ENCODE measurements at places on chromosomes 3 and 15.
A peak's percentile ranks its signal among the peaks of the same experiment; 100 is the strongest.

DNA sequence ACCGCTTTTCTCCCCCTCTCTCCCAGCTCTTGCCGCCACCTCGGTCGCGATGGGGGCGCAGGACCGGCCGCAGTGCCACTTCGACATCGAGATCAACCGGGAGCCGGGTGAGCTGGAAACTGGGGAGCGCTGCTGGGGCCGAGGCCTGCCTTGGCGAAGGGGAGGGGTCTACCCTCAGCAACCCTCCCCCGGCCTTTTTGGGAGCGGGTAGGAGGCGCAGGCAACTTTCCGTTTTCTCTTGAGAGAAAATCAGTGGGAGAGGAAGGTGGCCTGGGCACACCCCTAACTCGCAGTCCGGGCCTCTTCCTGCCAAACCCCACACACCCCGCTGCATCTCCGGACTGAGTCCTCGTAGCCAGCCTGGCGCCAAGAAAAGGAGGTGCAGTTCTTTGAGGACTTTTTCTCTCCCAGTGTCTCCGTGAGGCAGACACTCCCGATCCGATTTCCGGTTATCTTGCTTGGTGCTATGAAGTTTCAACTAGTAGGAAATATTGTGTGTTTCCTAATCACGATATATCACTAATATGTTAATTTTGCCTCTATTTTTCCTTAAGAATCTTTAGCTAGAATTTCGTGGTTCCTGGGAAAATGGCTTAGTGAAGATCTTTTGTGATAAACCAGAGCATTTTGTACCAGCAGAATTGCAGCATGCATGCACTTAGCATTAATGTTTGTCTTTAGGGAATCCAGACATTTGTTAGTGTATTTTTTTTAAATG is 631 bp downstream of the NKTR start:
- DNase-seq, result no peak
- H3K27me3 ChIP-seq, result no peaks in the 10 kb centered on the region
- peaks cover 6% of the 10 kb centered on the region for H3K4me1 ChIP-seq
- H3K36me3 ChIP-seq, result peaks cover 11% of the 10 kb centered on the region

DNA sequence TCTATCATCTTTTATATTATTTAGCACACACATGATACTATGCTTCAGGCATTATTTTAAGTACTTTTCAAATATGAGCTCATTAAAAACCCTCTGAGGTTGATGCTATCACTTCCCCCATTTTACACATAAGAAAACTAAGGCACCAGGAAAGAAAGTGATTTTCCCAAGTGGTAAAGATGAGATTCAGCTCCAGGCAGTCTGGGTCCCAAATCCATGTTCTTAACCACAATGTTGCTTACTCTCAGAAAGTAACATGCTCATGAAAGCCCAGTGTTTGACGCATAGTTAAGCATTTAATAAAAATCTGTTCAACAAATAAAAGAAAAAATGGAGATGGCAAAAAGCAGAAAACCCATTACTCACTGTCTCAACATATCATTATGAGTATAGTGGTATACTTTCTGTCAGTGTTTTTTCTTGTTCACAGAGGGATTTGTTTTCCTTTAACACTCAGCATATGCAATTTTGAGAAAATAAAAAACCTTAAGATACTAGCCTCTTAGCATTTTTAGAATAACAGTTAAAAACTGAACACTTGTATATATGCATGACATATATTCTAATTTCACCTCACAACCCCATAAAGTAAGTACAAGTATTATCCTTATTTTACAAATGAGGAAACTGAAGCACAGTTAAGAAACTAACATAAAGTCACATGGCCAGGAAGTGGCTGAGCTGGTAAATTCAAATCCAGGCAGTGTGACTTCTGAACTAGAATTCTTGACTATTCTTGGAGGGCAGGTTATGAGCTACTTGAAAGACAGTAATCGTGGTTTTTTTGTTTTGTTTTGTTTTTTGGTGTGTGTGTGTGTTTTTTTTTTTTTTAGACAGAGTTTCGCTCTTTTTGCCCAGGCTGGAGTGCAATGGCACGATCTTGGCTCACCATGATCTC is 10.4 kb downstream of the PEAK1 start:
- no peak overlapping the region for H3K27ac ChIP-seq
- H3K27me3 ChIP-seq, result no peaks in the 10 kb centered on the region
- no peak overlapping the region for H3K4me3 ChIP-seq
- no peak for DNase-seq
- peaks cover 6% of the 10 kb centered on the region for H3K4me1 ChIP-seq

- no peaks in the 10 kb centered on the region for H3K27me3 ChIP-seq
- H3K4me1 ChIP-seq, result no peaks in the 10 kb centered on the region
- no peak overlapping the region for H3K4me3 ChIP-seq
- no peaks in the 10 kb centered on the region for H3K36me3 ChIP-seq
- H3K27ac ChIP-seq, result no peak overlapping the region
- no peak for DNase-seq
Observed at GRCh38 chr3:145698250-145698649, 462.7 kb downstream of the PLOD2 start.

DNA sequence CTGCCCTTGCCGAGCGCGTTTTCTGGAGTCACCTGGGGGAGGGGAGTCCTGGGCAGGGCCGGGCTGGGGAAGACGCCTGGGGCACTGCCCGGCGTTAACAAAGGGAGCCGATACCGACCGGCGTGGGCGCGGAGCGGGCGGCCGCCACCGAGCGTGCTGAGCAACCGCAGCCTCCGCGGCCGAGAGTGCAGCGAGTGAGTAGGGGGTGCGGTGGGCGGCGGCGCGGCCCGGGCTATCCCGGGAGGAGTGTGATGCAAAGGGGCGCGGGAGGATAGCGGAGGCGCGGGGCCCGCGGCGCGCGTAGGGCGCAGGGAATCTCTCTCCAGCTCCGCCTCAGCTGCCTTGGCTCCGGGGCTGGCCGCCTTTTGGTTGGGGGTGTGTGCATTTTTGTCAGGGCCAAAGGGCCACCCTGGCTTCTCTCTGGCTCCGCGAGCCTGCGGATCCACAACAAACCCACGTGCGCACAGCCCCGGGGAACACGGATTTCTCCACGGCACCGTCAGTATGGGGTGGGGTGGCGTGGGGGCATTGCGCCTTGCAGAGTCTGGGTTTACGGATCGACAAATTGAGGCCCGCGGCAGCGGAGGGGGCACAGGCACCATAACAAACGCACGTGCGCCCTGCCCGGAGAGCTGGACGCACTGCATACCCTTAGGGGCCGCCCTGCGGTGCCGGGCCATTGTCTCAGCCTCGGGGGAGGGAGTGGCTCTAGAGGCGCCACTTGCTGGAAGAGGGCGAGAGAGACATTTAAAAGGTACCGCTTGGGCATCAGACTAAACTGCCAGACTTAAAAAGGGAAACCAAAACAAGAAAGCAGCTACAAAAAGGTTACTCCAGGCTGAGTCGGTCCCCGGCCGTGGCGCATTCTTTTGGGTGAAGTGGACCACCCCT is 560 bp downstream of the ST6GAL1 start:
- H3K27ac ChIP-seq, result no peak overlapping the region
- no peaks in the 10 kb centered on the region for H3K27me3 ChIP-seq
- H3K4me3 ChIP-seq, result peak overlapping the region; percentile 82

DNA sequence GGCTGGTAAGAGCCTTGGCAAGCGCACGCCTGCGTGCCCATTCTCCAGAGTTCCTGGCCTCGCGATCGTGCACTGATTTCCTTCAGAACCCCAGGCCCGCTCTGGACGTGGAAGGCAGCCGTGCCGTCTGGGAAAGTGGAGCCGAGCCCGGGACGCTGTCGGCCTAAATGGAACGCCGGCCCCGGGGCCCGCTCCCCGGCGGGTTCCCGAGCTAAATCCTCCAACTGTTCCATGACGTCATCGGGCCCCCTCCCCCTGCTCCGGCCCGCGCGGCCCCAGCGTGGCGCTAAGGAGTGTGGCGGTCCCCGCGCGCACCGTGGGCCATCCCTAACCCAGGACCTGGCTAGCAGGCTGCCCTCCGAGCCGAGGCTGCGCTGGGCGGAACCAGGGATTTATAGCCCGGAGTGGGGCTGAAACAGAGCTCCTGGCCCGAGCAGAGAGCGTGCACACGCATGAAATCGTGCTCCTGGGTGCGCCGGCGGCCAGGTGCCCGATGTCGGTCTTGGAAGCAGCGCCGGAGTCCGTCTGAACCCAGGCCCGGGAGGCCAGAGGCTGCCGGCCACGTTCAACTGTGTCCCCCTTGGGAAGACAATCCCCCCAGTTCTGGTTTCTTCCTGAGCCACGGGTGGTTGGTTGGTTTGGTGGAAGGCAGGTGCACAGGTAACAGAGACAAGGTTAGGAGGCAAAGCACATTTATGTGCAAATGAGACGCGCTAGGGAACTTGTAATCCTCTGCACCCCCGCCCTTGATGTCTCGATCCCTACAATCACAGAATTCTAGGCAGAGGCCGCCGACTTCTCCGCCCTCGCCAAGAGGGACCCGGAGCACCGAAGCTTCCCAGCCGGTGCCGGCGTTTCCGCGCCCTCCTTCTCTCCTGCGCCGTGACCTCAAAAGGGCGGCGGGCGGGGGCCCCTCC is 84.9 kb upstream of the ETV5 start:
- H3K4me1 ChIP-seq, result no peaks in the 10 kb centered on the region
- peak; percentile 24 for DNase-seq
- no peak overlapping the region for H3K4me3 ChIP-seq
- no peaks in the 10 kb centered on the region for H3K36me3 ChIP-seq

DNA sequence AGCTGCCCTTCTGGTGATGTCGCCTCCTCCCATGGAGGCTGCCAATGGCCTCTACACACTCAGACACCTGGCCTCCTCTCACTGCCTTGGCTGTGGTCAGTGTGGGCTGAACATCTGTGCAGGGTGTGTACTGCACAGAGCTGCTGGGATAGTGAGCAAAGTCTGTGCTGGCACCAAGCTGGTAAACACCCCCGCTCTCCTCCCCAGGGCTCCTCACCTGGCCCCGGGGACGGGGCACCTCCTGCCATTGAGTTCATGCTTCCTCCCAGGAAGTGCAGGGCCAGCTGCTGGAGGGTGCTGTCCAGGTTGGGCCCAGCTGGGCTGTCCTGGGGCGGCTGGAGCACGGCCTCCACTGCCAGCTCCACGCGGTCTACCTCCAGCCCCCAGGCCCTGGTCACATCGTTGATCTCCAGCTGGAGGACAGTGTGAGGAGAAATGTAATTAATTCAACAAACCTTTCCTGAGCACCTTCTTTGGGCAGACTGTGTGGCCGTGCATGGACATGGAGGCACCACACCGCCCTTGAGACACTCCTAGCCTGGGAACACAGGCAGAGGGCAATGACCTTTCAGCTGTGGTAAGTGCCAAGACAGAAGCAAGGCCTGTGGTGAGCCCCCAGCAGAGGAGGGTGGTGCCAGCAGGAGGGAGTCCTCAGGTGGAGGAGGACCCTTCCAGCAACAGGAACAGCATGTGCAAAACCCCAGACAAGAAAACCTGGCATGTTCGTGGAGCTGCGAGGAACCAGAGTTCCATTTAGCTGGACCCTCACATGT is 6.8 kb downstream of the STOML1 start:
- no peaks in the 10 kb centered on the region for H3K36me3 ChIP-seq
- H3K27ac ChIP-seq, result no peak overlapping the region
- H3K4me1 ChIP-seq, result peaks cover 41% of the 10 kb centered on the region
- DNase-seq, result no peak

DNA sequence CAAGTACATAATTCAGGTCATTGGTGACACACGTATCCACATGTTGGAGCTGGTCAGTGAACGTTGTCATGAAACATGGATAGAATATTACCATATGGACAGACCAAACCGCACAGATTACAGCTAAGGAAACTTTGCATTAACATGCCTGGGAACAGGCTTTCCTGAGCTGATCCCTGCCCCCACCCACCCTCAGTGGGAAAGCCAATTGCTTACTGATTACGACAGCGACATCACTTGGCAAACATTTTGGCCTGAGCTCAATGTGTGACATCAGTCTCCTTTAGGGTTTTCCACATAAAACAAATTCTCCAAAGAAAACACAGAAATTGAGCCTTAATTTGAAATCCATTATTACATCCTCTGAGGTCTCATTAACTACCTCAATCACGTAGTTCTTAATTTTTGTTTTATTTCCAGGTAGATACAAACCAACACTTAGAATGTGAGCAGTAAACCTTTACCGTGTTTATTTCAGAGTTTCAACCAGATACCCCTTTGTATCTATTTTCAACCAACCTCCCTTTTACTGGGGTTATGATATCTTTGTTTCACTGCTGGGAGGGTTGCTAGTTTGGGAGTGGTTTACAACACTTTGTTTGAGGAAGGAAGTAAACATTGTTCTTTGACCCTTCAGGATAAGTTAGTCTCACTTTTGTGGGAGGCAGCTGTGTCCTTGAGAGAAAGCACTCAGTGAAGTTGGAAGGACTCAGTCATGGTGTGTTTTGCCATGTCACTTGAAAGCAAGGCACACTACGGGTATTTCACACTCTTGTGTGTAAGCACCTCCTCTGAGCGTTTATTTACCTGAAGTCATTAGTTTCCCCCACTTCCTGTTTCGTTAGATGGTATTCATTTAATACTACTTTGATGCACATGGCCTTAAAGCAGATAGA is 103.1 kb downstream of the CMSS1 start:
- H3K27me3 ChIP-seq, result no peaks in the 10 kb centered on the region
- H3K36me3 ChIP-seq, result no peaks in the 10 kb centered on the region
- no peak for DNase-seq
- no peak overlapping the region for H3K4me3 ChIP-seq
- H3K27ac ChIP-seq, result peak overlapping the region; percentile 65

All from SK-N-SH (cell line).